ENCODE measurements at places on chromosomes 4 and X.

GRCh38 chr4:24287096-24287495, 297.3 kb downstream of the DHX15 start:
- DNase-seq = no peak

GRCh38 chrX:18578546-18578945, 93.4 kb downstream of the RS1 start:
- DNase-seq = no peak

- DNase-seq = no peak
Measured at GRCh38 chrX:47611926-47612325, 7.7 kb downstream of the SYN1 start.

- DNase-seq = no peak
Measured at GRCh38 chr4:183627979-183628588, 30.9 kb downstream of the RWDD4 start.

GRCh38 chr4:122728856-122729255, 3.6 kb upstream of the BBS12 start:
- no peak for DNase-seq

- DNase-seq = no peak
Measured at GRCh38 chr4:61918987-61919386, 718.9 kb downstream of the ADGRL3 start.

- DNase-seq = no peak
Measured at GRCh38 chrX:104972737-104973136, 247.8 kb downstream of the TEX13A start.

DNA sequence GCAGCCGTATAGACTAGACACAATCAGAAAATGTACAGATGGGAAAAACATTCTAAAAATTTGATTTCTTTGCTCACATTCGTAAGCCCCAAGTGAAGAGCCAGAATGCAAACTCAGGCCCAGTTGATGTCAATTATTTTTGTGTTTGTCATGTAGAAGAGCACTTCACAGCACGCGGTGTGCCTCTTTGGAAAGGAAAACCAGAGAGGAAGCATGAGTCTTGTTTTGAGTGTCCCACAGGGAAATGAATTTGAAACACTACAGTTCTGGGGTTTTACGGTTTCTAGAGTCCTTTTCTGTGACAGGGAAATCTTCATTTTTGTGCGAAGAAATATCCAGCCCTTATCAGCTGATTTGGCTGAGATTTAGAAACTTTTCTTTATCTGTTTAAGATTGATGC, 554.6 kb upstream of the BOD1L1 start:
- no peak for DNase-seq

DNA sequence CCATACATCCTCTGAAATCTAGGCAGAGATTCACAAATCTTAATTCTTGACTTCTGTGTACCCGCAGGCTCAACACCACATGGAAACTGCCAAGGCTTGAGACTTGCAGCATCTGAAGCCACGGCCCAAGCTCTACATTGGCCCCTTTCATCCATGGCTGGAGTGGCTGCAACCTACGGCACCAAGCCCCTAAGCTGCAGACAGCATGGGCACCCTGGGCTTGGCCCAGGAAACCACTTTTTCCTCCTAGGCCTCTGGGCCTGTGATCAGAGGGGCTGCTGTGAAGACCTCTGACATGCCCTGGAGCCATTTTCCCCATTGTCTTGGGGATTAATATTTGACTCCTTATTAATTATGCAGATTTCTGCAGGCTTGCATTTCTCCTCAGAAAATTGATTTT, 457.9 kb downstream of the GRIA2 start:
- no peak for DNase-seq

DNA sequence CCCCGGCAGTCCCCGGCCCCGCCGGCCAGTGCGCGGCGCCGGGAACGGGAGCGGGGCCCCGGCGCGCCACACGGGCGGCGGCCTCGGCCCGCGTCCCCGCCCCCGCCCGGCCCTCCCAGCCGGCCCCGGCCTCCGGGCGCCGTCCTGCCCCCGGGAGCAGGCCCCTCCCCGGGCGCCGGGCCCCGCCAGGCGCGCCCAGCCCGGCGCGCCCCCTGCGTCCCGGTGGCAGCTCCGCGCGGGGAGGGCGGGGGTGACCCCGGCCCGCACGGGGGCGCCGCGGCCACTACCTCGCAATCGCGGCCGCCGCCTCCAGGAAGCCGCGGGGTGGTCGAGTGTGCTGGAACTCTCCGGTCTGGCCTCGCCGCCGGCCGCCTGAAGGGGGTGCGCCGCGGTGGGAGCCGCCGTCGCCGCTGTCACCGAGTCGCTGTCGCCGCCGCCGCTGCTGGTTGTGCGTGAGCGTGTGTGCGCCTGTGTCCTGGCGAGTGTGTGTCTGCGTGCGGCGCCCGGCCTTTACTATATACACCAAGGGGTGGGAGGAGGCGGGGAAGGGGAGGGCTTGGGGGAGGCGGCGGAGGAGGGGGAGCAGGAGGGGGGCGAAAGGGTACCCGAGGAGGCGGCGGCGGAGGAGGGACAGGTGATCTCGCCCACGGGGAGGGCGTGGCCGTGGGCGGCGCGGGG, at the start of gene RAI2:
Gene RAI2 (minus strand): TSS at position 488 of the 678 bp plus-strand sequence. CDS start 59,288 bp downstream, outside the sequence.
- DNase-seq = no peak

DNA sequence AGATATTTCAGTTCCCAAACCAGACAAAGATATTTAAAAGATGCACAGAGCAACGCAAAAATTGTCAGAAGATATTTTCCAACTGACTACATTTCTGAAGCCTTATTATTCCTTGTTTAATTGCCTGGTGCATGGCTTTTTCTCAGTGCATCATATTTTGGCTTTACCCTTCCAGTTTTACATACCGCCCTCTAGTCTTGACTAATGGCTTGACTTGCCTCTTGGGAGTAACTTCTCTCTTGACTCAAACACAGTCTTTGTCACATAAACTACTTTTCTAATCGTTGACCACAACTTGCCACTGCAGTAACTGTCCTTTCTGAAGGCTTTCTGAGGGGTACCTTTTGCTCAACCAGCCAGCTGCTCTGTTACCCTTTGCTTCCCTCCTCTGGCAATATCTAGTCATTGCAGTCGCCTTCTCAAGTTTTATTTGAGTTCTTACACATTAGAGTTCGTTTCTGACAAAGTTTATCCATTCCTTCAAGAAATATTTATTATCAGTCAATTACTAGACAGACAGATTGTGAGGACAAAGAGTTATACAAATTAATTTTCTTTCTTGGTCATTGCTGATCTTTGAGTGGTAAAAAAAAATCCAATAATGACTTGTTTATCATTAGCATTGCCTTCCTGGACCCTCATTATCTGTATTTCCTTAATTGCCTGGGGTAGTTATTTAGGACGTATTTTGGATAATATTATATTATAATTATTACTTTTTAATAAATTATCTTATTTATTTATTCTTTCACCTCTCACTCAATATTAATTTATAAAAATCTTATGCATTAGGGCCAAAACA, 506.9 kb upstream of the PCDH10 start:
- no peak for DNase-seq

GRCh38 chrX:23938690-23939089, 30.9 kb downstream of the CXorf58 start:
- DNase-seq = no peak

DNA sequence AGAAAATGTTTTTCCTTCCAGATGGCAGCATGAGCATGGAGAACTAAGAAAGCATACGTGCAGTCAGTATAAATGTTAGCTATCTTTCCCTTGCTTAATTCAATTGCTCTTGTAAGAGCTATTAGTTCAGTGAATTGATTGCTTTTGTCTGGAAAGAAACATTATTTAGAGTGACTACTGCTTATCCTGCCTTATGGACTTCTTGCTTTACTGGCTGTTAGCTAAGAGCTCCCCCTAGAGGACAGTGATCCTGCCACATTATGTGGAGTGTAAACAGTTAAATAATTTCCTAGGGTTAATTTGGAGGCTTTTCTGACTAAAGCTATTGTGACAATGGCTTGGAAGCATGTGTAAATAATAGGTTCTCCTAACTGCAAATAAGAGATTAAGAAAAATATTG, 1402.4 kb downstream of the FAM133A start:
- DNase-seq = no peak
